ENCODE measurements at places on chromosomes 6 and 20.

DNA sequence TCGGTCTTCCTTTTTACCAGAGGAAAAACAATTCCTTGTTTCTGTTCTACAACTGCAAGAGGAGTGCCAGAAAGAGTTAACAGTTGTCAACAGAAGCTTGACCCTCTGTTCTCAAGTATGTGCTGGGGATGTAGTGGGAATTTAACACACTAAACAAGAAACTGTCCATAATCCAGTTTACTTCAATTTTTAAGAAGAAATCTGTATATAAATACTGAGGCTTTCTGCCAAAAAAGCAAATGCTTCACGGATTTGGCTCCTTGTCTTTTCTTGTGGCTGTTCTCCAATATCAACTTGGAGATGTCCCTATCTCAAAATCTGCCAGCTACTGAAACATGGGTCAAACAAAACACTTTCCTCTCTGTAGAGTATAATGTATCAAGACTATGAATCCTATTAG lies 26.8 kb downstream of the REV3L start:
- no peak for DNase-seq

DNA sequence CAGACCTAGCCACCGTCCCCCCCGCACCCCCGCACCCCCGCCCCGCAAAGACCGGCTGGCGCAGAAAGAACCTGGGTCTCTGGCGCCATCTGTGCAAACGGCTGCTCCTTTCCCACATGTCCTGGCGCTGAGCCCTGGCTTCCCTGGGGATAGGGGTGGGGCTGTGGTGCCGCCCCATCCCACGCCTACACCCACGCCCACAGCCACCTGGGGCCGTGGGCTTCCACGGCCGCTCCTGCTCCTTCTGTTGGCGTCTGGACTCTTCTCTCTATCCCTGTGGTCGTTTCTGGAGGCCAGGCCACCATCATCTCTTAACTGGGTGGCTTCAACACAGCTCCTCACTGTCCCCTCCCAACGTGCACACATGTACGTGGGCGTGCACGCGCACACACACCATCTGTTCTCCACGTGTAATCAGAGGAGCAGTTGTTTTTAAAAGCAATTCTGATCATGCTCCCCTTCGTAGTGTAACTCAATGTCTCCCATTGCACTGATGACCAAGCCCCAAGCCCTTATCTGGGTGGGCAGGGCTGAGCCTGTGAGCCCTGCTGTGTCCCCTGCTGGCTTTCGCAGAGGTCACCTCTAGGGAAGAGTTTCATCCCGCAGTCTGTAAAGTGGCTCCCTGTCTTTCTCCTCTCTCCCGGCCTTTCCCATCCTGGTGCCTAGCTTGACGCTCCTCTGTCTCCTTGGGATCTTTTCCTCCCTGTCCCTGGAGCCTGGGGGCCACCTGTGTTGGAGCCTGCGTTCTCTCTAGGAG lies 31.9 kb upstream of the FAM83D start:
- no peak for DNase-seq

- DNase-seq = no peak
Measured at GRCh38 chr6:143258945-143259344, 191.6 kb downstream of the ADAT2 start.

- DNase-seq = no peak
Measured at GRCh38 chr20:32607324-32607723, 22.2 kb upstream of the NOL4L start.

GRCh38 chr6:147693181-147693580 lies 184.7 kb downstream of the SAMD5 start:
- no peak for DNase-seq

DNA sequence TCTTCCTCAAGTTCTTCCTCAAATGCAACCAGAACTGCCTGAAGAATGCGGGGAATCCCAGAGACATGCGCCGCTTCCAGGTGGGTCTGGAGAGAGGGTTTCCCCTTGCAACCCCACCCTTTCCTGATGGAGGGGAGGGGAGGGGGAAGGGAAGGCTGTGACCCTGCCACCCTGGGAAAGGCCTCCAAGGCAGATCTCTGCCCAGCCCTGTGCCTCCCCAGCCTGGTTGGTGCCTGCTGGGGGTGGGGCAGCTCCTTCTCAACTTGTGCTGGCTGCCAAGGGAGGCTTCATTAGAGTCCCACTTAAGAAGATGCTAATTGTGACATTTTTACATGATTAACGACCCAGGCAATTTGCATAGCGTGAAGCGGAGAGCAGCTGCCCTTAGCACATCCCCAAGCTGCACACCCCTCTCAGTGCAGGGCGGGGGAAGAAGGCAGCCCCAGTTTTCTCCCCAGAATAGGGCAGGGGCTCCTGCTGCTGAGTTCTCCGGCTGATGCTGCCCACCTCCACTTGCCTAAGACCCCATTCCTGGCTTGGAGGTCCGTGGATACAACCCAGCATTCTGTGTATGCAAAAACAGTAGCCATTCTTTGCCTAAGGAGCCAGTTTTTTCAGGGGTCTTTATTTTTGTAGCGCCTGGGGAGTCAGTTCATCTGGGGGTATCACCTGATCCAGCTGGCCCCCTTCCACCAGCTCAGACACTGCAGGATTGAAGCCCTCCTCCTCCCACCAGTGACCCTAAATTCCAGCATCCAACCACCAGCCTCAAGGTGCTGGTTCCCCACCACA lies 51.7 kb downstream of the CPXM1 start:
- no peak for DNase-seq

DNA sequence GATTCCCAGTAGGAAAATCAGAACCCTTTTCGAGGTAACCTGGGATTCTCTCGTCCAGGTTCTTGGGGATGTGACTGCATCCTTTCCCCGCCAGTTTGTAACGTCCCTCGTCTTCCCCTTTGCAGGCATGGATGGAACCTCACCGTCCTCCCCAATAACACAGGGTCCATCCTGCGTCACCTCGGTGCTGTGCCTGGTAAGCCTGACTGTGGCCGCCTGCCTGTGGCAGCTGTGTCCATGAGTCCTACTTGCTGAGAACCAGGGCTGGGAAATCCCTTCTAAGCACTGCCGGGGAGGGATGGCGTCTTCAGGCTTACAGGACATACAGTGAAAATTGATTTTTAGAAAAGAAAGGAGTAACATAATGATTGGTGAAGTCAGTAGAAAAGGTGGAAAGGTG lies 155.6 kb downstream of the DTNBP1 start:
- DNase-seq = no peak

DNA sequence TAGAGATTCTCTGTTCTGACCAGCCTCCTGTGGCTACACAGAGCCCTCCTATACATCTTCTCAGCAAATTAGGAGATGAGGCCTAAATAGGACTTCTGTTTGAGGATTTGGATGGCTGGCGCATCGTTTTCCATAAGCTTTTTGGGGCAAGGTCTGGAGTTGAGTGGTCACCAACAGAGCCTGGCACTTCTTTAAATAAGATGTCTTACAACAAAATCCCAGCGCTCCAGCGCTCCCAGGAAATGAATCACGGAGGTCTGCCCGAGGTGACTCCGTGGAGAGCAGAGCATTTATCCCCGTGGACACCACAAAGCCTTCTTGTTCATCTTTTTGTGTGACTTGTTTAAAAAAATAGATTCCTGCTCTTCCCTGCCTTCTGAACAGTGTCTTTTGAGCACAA lies 75.3 kb downstream of the GNAS-AS1 start:
- DNase-seq = no peak

- DNase-seq = no peak
Measured at GRCh38 chr20:33042983-33043730, 10.5 kb upstream of the BPIFB3 start.

DNA sequence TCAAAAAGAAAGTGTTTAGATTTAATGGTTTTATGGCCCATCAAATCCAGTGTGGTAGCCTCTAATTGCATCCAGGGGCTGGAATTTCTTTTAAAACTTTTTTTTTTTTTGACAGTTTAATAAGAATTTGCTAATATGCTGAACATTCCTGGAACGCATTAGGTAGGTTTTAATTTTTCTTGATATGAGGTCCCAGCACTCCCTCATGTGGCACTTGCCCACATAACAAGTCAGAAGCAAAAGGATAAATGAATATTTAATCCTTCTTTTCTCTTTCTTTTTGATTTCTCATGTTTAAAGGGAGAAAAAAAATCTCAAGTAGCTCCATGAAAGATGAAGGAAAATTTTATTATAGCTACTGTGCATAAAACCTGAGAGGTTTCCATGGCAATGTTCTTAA lies 13.5 kb downstream of the HAO1 start:
- no peak for DNase-seq

- DNase-seq = no peak
Measured at GRCh38 chr20:38178065-38178491, 13.0 kb upstream of the TGM2 start.

- DNase-seq = no peak
Measured at GRCh38 chr20:1720226-1720625, 62.6 kb upstream of the SIRPG start.

- no peak for DNase-seq
Measured at GRCh38 chr6:109523478-109523877, 40.5 kb upstream of the ZBTB24 start.

- DNase-seq = no peak
Measured at GRCh38 chr6:136655239-136656014, 105.2 kb upstream of the MAP7 start.

- no peak for DNase-seq
Measured at GRCh38 chr20:11894062-11894461, 23.6 kb upstream of the BTBD3 start.

DNA sequence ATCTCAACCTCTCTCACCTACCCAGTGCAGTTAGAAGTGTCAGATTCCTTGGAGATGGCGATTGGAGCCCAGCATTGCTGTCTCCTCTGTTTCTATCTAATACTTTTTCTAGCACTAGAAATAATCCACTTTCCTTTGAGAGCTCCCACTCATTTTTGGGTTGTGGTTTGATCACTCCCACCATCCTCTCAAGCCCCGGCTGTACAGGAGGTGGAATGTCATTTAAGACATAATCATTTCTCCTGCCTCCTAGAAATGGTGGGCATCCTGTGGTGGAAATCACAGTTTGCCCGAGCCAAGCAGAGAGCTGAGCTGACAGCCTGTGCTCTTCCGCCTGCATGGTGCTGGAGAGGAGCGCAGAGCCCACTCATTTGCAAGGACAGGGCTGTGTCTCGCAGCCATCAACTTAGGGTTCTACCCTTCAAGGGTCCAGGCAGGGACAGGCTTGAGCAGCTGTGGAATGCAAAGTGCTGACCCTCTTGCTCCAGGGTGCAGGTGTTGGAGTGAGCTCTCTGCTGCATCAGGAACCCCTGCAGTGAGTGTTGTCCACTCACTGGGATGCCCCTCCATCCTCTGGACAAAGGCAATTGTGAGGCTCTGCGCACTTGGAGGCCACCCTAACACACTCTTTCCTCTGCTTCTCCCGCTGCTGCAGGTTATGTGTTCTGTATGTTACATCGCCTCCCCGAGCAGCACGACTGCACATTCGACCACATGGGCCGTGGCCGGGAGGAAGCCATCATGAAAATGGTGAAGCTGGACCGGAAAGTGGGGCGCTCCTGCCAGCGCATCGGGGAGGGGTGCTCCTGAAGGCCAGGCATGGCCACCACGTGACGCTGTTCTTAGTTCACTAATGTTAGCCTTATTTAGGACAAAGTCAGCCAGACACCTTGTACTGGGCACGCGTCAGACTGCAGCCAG lies 332.3 kb downstream of the ZFAND3 start:
- no peak for DNase-seq

- DNase-seq = no peak
Measured at GRCh38 chr6:10478187-10479040, 42.7 kb upstream of the GCNT2 start.

GRCh38 chr6:16725145-16725864 lies 36.0 kb downstream of the ATXN1 start:
- DNase-seq = no peak

GRCh38 chr6:33050014-33050810 lies 23.2 kb downstream of the HLA-DPA1 start:
- no peak for DNase-seq

- DNase-seq = no peak
Measured at GRCh38 chr6:42295181-42295580, 77.5 kb upstream of the MRPS10 start.

DNA sequence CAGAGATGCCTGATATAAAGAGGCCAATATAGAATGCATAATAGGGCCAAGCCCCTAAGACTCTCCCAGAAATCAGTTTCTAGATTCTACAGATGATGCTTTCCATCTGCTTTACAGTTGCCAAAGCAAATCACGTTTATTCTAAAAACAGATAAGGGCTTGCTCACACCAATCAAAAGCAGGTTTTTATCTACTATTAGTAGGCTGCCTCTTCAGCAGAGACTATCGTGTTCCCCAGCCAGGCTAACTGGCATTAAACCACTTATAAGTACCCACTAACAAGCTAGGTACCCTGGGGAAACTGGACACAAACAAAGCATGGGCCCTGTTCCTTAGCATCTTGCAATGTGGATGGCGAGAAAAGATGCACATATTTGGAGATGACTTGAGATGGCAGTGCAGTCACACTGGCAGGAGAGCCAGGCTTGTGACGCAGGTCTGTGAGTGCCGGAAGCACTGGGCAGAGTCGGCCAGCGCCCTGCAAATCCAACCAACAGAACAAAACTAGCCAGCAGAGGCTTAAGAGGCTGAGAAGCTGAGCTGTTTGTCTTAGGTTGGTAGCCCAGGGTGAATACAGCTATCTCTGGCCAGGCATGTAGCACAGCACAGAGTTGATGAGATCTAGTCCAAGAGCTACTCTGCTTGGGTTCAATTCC lies 73.4 kb downstream of the GFOD1 start:
- no peak for DNase-seq

DNA sequence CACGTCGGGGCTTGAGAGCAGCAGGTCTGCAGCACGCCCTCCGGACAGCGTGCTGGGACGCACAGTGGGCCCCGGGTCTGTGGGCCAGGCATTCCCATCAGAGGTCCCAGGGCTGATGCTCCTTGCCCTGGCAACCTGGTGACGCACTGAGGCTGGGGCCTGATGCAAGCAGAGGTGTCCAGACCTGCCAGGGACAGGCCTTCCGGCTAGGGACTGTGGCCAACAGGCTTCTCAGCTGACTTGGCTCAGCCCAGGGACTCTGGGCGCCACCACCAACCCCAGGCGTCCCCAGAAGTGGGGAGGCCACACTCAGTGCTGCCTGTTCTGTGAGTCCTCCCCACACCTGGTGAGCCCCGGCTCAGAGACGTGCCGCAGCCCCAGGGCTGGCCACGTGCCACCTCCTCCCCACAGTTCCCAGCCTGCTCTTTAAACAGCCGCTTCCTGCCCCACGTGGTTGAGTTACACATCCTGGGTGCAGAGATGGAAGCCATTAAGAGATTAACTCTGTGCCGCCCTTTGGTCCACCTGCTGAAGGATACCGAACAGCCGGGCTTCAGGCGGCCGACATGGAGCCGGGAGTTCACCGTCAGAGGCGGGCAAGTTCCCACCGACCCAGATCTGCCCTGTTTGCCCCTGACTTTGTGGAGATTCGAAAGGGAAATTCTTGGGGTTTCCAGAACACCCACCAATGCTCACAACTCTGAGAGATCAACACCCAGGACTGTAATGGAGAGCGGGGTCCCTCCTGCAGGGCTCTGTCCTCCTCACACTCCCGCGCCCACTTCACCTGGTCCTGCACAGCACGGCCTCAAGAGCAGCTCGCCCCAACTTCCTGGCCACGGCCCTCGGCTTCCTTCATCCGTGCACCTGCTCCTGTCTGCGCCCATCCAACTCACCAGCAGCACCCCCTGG lies 37.6 kb upstream of the ZBP1 start:
- DNase-seq = no peak

DNA sequence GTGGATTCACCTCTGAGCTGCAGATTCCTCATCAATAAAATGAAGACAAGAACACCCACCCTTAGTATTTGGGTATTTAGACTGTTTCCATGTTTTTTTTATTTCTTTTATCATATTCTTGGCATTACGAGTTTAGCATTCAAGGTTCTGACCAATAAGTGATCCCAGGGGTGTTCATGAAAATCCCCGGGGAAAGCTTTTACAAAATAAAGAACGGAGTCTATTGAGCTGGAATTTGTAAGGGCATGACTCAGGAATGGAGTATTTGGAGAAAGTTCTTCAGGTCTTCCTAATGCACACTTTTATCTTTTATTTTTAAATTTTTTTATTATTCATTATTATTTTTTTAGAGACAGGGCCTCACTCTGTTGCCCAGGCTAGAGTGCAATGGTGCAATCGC lies 19.4 kb upstream of the TOX2 start:
- DNase-seq = no peak
